ENCODE measurements at places on chromosomes 2 and 18.

DNA sequence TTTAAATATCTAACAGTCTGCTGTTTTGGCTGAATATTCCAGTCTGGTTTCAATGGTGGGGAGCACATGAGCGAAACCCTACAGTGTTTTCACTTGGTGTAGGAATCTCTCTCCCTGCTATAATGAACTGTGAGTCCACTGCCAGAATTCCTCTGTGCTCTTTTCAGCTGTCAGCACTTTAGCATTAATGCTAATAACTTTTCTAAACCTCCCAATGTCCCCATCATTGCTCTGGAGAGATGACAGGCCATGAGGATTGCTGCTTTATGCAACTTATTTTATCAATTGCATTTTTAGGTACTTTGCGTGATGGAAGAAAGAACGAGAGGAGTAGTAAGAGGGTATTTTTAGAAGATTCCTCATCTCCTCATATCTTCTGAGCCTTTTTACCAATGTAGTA is 25.3 kb downstream of the STK39 start:
- no peak for DNase-seq

- no peak for DNase-seq
These were observed 108.0 kb upstream of the ID2 start for GRCh38 chr2:8573942-8574195.

GRCh38 chr18:73023975-73024374 is 156.2 kb upstream of the NETO1 start:
- DNase-seq = no peak

DNA sequence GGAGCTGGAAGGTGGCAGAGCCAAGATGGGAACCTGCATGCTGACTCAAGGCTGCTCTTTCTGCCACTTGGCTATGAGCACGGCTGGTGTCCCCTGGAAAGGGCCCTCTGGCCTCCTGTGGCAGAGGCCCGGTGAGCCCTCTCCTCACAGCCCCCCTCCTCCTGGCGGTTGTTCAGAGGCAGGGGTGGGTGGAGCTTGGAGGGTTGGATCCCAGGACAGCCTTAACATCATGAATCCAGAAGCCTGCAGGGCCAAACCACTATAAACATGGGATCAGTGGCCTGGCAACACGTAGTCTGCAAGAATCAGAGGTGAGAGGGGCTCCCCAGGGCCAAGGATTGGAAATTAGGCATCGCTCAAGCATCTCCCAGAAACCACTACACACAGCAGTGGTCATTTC is 48.5 kb upstream of the LOXHD1 start:
- DNase-seq = no peak

DNA sequence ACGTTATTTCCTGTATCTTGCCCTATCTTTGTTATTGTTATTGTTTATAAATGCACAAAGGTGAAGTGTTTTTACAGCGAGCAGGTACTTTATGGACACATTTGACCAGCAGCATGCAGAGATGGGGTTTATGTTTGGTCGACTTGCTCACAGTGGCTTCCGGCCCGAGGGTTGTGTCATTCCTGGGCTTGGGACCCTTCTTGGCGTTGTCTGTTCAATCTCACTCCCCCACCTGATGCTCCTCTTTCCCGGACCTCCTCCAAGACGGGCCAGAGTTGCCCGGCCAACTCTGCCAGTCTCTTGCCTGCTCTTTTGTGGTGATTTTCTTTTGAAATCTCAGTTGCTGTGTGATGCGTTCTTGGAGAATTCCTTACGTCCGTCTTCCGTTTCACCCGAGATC is 153.9 kb downstream of the TWIST2 start:
- no peak for DNase-seq

DNA sequence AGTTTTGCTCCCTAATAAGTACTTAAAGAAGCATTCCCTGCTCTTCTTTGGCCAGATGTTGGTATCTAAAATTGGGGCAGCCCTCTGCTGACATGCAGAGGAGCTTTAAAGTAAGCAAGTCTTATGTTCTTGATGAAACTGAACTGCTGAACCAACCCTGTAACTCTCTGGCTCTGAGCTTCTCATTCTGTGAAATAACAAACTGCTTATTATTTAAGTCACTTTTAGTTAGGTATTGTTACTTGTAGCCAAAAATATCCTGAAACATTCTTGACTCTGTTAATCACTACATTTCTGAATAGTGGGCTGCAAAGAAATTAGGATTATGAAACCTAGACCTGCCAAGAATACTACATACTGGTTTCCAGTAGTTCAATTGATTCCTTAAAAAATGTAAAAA is 15.5 kb downstream of the PPP3R1 start:
- no peak for DNase-seq

DNA sequence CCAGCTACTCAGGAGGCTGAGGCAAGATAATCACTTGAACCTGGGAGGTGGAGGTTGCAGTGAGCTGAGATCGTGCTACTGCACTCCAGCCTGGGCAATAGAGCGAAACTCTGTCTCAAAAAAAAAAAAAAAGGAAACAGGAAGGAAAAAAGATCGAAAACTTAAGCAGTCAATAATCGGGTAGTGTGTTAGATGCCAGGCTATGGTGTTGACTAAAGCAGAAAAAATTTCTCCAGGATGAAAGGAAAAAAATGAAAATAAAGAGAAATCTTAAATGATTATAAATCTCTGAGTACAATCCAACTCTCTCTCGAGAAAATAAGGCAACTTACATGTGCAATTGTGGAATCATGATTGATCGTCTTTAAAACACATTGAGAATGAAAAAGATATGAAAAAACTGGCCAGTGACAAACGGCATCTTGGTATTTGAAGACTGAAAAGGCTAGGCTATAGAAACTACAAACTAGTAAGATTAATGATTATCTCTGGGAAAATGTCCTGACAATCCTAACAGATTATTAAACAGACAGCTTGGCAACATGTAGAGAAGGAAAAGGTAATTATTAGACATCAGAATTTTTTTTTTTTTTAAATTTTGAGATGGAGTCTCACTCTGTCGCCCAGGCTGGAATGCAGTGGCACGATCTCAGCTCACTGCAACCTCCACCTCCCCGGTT is 16.3 kb upstream of the EPHA4 start:
- DNase-seq = no peak

- DNase-seq = no peak
These were observed 108.7 kb downstream of the DPP10 start for GRCh38 chr2:114550895-114551793.

DNA sequence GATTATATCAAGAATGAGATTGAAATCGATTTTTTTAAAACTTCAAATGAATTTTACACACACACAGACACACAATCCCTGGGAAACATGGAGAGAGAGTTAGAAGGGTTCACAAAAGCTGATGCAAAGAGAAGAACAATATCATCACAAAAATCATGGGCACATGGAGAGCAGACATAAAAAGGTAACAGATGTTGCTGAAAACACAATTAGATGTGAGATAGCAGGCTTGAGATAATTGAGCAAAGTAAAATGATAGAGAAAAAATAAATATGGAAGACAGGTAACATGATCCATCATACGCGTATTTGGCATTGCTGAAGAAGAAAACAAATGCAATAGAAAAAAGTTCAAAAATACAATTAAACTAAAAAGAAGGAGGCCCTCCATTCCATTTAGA is 11.6 kb upstream of the B4GALT6 start:
- DNase-seq = no peak

DNA sequence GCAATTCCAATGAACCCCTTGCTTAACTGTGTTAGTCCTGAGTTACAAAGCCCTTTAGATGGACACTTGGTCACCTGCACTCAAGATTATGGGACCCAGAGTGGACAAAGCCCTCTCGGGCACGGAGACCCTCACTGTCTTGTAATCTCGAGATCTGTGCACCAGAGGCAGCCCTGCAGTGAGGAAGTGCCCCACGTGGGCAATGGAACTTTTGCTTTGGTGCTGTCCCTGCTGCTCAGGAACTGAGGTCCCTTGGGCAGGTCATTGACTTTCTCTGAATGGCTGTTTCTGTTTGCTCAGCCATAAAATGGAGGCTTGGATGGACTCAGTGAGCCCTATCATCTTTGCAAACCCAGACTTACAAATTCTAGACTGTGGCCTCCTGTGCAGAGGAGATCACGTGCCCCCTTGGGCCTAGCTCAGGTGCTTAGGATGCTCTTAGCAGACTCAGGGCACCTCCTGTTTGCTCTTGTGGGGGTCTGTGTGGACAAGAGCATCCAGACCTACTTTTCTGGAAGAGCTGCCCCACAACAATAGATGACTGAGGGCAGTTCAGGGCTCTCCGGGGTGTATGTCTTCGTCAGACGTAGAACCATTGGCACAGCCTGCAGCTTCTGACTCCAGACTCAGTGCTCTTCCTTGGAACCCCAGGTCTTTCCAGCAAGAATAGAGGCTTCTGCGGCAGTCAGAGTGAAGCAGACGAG is 94.5 kb upstream of the HS6ST1 start:
- no peak for DNase-seq

GRCh38 chr2:147806846-147807245 is 38.0 kb upstream of the ACVR2A start:
- no peak for DNase-seq

GRCh38 chr2:12320991-12321641 is 395.6 kb upstream of the TRIB2 start:
- DNase-seq = no peak

DNA sequence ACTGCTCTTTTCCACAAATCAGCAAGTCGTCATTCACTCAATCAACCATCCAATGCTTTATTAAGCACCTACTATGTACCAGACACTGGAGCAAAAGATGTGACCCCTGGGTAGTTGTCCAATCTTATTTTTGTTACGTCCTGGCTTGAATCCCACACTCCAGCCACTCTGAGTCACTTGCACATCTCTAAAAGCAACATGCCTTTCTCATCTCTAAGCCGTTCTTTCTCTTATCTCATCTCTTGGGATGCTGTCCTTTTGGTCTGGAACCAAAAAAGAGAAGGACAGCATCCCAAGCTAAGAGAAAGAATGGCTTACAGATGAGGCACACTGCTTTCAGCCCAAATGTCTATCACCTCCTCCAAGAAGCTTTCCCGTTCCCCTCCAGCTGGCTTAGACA is 58.8 kb downstream of the RNF152 start:
- no peak for DNase-seq

DNA sequence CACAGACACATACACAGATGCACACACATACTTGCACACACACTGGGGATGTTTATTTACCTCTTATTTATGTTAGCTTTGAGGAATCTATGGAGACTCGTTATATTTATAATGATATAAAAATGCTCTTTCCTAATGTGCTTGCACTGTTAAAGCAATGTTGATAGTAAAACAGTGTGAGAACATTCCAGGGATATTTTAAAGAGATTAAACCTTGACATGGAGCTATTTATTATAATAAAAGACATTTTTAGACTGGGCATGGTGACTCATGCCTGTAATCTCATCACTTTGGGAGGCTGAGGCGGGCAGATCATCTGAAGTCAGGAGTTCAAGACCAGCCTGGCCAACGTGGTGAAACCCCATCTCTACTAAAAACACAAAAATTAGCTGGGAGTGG is 557.3 kb upstream of the ZNF804A start:
- no peak for DNase-seq

DNA sequence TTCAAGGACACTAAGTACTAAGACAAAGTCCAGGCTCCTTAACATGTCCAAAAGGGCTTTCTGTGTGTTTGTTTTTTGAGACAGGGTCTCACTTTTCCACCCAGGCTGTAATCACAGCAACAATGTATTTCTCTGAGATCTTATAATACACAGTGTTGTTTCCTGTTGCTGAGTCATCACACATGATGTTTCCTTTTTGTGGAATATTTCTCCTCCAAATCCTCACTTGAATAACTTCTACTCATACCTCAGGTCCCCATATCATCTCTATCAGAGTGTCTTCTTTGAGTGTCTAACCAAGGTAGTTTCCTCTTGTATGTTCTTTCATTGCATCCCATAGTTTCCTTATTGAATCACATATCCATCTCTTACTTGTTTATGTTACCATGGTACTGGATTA is 632.0 kb upstream of the PIK3C3 start:
- no peak for DNase-seq

DNA sequence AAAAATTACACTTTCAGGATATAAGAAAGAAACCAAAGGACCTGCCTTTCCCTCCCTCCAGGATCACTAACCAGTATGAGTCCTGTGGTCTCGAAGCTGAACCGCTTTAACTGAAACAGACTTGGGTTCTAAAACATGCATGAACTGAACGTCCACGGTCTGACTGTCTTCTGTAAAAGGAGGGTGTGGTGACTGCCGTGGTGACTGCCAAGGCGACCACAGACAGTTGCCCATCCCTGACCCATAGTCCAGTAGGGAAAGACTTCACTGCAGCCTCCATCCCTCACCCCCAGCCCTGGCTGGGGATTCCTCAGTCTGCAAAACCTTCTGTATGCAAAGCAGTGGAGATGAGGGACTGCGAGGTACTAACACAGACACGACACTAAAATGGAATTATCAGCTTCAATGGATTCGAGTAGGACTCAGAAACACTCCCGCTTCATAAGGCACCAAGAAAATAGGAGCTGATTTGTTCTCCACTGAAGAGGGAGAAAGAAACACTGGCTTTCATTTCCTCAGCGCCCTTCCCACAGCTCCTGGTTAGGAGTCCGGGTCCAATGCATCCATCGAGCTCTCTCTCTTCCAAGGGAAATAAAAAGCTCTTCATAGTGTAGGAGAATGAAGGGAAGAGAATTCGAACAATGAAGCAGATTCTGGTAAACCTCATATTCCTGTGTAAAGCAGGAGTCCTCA is 197.2 kb downstream of the HDAC4 start:
- DNase-seq = no peak

- no peak for DNase-seq
These were observed 561.9 kb downstream of the GALR1 start for GRCh38 chr18:77811503-77811902.

DNA sequence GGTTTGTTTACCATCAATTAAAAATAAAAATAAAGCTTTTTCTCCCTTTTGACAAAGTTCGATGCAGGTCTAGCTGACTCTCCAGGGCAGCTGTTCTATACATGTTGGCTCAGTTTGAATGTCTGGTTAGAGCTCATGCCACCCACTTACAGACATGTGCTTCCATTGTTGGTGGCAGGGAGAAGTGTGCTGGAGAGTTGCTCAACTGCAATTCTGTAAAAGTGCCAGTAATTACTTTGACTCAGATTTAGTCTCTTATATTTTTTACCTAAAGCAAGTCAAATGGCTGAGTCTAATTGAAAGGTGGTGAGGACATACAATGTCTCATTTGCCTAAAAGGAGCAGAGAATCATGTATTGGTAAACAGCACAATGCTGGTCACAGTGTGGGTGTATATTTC is 609.1 kb upstream of the SYT4 start:
- no peak for DNase-seq

GRCh38 chr2:239274391-239275043 is 126.3 kb downstream of the HDAC4 start:
- no peak for DNase-seq
